ENCODE measurements at places on chromosomes 2 and 18.

DNA sequence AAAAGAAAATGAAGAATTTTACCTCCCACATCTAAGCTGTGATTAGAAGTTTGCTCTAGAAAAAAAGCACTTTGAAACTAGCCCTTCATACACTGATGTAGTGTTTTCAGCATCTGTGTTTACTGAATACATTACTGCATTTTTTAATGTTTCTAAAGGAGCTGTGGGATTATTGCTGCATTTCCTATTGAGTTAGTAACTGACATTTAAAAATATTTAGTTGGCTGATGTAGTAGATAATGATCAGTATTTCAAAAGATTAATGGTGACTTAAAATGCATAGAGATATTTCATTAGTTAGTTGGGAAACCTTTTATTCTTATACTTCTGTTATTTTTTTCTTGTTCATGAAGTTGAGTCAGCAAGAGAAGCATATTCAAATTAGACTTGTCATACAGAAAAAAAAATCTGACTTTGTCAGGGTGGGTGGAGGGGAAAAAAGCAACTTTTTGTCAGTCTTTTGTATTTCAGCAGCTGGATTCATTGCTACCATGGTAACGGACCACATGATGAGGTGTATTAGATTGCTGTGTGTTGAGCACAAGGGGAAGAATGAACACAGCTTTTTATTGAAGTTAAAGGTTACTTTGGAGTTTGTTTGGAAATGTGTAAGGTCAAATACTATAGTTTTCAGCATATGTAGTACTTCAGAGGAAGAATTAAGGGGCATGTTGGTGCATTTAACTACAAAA is at the start of gene DTNA:
DTNA (plus strand) TSS at position 549 of the 692 bp plus-strand sequence. CDS start 45,679 bp downstream, outside the sequence.
- DNase-seq = peak; percentile 95

DNA sequence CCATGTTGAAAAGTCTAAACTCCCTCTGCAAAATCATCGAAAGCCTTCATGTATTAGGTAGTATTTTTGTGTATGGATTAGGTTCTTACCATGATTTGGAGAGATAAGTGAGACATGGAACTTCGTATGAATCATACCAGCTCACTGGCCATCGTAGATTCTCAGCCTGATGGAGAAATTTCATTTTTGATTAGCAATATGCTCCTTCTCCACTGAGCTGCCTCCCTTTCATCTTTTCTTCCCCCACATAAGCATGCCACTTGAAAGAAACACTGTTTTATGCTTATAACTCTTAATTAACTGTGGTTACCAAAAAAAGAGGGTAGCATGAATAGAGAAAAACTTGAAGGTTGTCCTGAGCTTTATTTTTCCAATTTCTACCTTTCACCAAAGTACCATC is 111.9 kb downstream of the NCK2 start:
- DNase-seq = no peak

- DNase-seq = peak; percentile 62
Observed at GRCh38 chr2:192146069-192147015, 48.4 kb downstream of the TMEFF2 start.

GRCh38 chr2:206804326-206804725 is 38.9 kb downstream of the FASTKD2 start:
- DNase-seq = no peak

GRCh38 chr2:36740061-36740460 is 43.6 kb downstream of the VIT start:
- DNase-seq = no peak

GRCh38 chr2:217798743-217799562 is 203.8 kb downstream of the TNS1 start:
- DNase-seq = no peak

DNA sequence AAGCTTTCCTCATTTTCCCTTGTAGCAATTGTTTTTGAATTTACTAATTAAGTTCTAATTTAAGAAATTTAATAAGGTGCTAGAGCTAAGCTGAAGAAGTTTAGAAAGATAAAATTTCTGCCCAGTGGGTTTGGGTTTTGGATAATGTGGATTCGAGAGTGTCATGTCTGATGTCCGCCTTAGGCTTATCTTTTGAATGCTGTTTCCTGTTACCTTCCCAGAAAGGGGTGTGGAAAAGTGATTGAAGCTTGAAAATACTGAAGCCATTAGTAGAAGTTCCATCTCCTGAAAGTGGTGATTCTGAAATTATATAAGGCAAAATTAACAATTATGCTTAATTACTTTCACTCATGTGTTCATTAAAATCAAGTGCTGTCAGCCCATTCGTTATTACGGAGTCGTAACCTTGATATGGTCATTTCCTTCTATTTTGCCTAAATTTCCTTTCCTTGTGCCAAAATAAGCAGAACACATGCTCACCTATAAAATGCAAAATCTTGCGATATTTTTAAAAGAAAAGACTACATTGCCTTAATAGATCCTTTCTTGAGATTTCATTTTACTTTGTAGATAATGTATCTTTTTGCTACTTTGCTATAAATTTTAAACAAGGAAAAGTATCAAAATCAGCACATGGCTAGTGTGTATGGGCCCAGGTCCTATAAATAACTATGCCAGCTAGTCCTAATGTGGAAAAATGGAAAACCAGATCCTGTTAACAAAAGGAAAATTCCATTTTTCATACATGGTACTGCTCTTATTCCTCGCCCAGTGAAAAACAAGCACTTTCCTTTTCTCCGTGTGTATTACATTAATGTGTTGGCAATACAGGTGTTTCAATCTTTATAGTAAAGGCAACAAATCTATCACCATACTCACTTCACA is 97.3 kb downstream of the ICOS start:
- DNase-seq = no peak

DNA sequence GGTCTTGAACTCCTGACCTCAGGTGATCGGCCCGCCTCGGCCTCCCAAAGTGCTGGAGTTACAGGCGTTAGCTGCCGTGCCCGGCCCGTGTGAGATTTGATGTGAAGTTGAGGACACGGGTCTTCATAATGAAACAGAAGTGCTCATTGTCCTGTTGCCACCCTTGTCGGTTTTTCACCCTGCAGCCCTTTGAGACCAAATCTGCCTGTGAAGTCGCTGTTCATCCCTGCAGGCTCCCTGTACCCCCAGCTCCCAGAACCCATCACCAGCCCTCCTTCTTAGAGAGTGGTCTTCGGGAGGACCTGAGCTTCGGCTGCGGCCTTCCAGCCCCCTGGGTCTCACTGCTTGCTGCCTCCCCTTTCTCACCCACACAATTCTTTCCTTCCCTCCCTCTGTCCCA is 325.2 kb downstream of the GBX2 start:
- DNase-seq = no peak

DNA sequence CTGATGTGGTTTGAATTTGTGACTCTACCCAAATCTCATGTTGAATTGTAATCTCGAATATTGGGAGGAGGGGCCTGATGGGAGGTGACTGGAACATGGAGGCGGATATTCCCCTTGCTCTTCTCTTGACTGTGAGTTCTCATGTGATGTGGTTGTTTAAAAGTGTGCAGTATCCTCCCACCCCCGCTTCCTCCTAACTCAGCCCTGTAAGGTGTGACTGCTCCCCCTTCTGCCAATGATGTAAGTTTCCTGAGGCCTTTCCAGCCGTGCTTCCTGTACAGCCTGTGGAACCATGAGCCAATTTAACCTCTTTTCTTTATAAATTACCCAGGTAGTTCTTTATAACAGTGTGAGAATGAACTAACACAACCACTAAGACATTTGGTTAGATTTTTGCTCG is 458.4 kb downstream of the THSD7B start:
- DNase-seq = no peak

DNA sequence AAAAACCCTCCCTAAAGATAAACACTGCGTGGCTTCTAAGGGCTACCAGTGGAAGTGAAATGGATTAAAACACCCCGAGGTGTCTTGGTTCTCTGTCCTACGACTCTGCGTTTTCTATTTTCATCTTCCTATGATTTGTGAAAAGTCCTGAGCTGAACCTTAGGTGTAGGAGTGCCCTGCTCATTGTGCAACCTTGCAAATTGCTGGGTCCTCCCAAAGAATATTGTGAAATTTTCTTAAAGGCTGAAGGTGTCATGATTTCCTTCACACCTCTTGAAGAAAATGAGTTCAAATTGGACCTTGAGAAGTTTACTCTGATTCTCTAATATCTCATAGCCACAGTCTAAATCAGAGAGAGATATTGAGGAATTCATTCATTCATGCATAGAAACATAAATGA is 1.8 kb upstream of the SLC19A3 start:
- DNase-seq = peak; percentile 23

DNA sequence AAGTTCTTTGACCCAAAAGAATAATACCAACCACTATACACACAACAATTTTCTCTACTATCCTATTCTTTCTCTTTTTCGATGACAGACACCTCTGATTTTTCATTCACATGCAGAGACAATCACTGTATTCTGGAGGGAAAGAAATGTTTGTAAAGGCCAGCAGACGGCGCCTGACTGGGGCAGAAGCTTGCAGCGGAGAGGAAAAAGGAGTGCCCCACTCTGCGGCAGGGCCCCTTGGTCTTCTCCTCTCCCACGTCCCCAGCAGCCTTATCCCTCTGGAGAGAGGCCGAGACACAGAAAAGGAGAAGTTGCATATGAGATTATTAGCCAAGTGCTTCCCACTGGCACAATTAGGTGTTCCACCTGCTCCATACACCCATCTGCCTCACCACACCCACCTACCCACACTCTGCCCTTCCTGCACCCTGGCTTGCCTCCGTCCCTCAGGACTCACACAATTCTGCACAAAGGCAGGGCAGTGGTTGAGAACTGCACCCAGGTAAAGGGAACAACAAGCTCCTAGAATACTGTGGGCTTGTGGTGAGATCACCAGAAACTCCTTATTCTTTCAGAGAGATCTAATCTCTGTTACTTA is 687.3 kb downstream of the NRXN1 start:
- DNase-seq = peak; percentile 50

DNA sequence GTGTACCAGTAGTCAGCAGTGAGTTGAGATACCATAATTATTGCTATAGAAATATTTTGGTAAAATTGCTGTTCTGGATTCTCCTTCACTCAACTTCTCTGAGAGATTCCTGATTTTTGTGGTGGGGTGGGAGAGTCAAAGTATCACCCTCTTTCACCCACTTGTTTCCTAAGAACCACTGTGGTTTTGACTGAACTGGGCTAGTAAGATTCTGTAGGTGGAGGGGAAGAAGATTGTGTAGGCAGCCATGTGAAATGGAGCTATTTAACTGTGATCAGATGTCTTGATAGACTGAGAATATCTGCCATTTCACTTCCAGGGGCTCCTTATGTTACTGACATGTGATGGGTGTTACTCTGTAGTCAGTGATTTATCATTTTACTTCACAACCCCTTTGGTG is 45.3 kb downstream of the BIRC6 start:
- no peak for DNase-seq

- DNase-seq = peak; percentile 38
Observed at GRCh38 chr2:37648331-37649011, 23.0 kb downstream of the CDC42EP3 start.

DNA sequence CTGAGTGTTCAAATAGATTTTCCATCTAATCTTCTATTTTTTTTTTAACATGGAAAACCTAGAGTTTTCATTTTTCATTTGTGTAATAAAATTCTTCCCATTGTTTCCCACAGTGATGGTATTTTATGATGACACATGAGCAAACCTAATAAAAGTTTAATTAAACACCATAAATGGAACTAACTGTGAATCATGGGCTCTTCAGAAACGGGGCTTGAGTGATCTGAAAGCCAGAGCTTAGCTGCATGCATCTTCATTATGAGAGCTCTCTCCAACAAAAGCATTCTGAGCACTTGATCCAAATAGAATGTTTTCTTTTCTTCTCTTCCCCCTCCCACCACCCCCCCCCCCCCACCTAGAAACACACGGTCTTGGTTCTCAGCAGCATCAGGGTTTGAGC is 82.1 kb upstream of the REV1 start:
- no peak for DNase-seq

Measured in cardiac muscle cell (in vitro differentiated cells and primary cell).